ENCODE measurements at places on chromosomes 2 and 18.
A peak's percentile ranks its signal among the peaks of the same experiment; 100 is the strongest.

- DNase-seq, result no peak
Observed at GRCh38 chr18:25587545-25587944, 235.6 kb upstream of the ZNF521 start.

GRCh38 chr18:63016270-63016669, 300.9 kb downstream of the PHLPP1 start:
- DNase-seq, result peak; percentile 23

DNA sequence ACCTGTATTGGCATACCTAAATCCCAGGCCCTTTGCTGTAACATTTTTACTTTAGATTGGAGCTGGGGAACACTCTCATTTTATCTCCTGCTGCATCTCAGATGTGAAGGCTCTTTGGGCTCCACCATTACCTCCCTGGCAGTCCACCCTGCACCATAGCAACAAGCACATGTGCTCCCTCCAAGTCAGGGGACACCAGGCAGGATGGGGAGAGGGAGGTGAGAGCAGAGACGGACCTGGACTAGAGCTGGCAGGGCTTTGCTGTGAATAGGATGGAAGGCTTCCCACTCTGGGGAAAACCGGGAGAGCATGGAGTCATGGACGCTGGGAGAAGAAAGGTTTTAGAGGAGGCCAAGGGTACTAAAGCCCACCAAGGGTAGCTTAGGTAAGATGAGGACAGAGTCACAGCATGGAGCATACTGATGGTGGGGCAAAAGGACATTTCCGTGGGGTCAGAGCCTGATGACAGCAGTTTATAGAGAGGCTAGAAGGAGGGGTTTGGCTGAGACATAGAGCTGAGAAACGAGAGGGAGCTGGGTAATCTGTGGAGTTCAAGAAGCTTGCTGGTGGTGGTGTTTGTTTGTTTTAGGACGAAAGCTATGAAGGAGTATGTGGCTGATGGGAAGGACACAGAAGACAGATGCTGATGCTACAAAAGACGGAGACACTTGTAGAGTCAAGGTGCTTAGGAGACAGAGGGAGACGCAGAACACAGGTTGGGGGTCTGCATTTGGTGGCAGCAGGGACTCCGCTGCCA, 134.8 kb downstream of the COL6A3 start:
- DNase-seq, result no peak

GRCh38 chr2:102753563-102754159, 8.2 kb upstream of the TMEM182 start:
- peak; percentile 40 for DNase-seq

DNA sequence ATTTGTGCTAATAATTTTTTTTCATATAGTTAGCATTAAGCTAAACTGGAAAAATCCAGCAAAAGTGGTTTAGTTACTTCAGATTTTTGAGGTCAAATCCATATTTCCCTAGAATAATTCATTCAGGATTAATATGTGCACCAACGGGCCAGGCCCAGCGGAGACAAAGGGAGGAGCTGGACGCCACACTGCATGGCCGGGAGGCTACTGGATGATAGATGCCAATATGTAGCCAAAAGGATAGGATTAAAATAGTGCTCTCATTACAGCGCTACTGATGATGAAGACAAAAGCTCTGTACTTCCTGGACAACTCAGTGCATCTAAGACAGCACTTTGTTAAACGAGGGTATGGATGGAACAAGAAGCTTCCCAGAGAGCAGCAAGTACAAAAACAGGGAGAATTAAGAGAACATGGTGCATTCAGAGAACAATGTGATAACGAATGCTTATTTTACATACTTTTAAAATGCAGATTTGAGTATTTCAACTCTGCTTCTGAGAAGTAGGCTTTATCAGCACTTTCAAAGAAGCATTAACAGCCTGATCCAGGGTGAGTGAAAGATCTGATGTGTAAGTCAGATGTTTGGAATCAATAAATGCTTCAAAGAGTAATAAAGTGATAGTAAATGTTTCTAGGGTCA, 39.8 kb downstream of the PPP4R1 start:
- DNase-seq, result no peak

- DNase-seq, result no peak
Observed at GRCh38 chr2:120402508-120402907, 56.6 kb downstream of the INHBB start.

DNA sequence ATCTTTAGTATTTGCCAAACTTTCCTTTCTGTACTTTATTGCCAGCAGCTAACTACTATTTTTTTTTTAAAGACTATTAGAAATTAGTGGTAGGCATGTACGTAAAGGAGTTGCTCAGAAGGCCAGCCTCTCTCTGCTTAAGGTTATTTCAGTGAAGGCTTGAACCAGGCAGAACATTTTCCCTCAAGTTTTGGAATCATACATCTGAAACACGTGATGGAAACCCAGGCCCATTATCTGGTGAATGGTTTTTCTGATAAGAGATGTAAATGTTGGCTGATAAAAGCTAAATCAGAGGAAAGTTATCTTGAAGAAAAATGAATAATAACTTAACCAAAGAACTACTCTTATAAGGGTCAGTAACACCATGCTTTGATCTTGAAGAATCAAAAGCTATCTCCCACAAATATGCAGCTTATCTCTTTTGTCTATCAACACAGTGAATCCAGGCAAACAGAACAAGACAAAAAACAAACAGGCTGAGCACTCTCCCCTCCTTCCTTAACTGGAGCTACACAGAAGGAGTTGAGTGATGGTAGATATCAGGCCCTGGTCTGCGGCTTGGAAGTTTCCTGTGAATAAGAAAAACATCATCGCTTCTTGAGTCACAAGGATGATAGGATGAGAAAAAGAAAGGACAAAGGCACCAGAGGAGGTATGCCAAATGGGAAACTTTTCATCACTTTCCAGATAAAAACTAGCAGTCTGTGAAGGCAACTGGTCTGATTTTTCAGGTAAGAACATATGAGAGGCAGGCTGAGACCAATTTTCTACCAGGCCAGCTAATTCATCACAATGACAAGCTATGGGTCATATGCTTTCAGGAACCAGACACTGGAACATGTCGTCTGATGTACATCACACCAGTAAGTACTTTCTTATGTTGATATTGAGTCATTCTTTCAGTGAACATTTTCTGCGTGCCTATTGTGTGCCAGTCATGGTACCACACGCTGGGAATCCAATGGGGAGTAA, 88.4 kb upstream of the STK17B start:
- DNase-seq, result peak; percentile 10

GRCh38 chr18:76484749-76485387, 10.2 kb downstream of the ZNF516 start:
- DNase-seq, result no peak

DNA sequence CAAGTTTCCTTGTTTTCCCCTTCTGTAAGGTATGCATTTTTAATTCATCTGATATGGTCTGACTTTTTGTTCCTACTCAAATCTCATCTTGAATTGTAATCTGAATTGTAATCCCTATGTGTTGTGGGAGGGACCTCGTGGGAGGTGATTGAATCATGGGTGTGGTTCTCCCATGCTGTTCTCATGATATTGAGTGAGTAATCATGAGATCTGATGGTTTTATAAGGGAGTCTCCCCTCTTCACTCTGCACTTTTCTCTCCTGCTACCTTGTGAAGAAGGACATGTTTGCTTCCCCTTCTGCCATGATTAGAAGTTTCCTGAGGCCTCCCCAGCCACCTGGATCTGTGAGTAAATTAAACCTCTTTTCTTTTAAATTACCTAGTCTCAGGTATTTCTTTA, 476.1 kb downstream of the LPIN1 start:
- no peak for DNase-seq

GRCh38 chr18:1438967-1439366, 534.3 kb downstream of the ADCYAP1 start:
- DNase-seq, result no peak

DNA sequence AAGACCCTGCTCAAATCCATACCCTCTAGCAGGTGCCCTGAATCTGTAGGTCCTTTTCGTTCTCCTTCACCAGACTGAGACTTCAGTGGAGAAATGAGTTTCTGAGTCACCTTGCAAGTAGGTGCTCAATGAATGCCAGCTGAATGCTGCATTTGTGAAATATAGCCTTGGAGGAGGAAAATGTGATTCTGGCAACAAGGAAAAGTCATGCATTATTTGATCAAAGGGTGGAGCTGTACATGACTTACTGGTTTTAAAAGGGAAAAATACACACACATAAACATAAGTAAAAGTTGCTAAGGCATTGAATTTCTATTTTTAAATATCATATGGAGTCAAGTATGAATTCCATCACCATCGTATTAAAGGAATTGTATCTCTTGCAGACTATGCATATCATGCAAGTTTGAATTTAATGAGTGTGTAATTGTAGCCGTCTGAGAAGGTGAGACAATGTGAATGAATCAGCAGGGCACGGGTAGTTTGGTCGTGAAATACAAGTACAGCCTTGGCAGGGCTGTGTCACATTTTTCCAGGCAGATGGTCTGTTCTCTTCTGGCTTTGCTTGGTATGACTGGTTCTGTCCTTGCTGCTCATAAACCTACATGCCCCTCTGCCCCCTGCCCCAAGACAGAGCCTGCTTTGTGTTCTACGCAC, 160.8 kb downstream of the COL6A3 start:
- no peak for DNase-seq

DNA sequence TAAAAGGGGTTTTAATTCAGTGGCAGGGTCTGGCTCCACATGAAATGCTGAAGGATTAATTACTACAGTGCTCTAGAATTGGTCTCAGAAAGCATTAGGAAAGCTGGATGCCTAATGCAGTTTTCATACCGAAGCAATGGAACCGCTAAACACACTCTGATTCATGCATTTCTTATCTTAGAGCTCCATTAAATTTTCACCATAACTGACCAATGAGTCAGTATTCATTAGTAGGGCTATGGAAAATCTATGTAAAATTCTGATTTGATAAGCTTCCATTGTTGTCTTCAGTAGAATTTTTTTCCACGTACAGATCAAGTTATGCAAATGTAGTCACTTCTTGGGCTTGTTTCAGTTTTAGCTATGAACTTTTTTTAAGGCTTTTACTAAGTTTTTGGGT, 359.9 kb downstream of the ARHGAP15 start:
- peak; percentile 59 for DNase-seq

DNA sequence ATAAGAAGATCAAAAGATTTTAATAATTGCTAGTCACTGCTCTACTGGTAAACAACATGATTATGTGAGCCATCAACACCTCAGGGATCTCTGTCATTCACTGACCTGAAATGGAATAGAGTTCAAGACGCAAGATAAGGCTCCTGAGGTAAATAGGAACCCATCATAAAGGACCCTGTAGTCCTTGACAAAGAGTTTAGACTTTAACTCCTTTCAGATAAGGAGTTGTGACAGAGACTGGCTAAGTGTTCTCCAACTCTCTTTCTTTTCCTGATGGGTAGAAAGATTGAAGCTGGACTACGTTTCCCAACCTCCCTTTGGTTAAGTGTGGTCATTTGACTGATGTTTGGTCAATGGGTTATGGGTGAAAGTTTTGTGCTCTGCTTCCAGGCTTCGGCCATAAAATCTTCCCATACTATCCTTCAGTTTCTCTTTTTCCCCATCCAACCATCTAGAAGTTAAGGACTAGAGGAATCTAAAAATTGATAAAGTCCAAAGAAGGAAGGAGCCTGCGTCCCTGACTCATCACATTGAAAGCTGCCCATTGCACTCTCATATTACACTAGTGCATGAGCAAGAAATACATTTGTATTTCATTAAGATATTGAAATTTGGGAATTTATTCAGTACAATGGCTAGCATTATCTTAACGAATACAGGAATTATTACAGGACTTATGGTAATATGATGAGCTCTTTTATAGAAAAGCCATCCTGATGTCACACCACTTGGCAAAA, 293.7 kb upstream of the ACVR2A start:
- DNase-seq, result no peak

DNA sequence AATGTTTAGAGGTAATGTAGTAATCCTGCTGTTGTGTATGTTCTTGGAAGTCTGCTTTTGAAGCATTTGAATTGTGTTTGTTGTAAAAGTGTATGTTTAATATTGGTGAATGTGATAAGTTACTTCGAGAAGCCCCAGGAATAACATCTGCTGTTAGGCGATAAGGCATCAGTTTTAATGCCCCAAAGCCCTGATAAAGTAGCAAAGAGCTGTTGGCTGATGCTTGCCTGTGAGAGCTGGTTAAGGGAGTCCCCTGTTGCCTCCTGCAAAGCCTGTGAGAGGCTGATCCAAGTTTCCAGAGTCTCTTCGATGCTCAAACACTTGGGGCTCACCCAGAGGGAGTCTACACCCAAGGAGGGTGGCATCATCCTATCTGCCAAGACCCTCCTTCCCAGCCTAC, 110.3 kb downstream of the RNF152 start:
- no peak for DNase-seq

DNA sequence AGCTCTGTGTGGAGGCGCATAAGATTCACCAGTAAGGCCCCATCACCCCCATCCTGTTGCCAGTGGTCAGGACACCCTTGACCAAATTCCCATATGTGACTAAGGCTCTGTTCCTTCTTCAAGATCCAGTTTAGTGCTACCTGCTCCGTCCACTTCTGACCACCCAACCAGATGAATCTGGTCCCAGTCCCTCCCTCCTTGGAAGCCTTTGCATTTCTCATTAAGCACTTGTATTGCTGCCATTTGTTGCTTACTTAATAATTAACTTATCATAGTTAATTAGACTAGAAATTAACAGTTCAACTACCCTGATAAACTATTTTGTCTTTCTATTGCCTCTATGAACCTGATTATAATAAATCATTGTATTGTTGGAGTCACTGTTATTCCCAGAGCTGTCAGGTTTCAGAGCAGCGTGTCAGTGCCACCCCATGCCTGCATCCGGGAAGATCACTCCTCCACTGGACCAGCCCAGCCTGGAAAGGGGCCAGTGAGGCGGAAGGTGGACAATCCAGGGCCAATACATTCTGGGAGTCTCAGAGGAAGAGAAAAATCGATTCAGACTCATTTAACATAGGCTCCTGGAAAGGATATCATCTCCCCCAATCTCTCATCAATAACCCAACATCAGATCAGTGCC, 9.5 kb upstream of the NAT8 start:
- peak; percentile 35 for DNase-seq
